ENCODE measurements at places on chromosomes 1 and 21.

DNA sequence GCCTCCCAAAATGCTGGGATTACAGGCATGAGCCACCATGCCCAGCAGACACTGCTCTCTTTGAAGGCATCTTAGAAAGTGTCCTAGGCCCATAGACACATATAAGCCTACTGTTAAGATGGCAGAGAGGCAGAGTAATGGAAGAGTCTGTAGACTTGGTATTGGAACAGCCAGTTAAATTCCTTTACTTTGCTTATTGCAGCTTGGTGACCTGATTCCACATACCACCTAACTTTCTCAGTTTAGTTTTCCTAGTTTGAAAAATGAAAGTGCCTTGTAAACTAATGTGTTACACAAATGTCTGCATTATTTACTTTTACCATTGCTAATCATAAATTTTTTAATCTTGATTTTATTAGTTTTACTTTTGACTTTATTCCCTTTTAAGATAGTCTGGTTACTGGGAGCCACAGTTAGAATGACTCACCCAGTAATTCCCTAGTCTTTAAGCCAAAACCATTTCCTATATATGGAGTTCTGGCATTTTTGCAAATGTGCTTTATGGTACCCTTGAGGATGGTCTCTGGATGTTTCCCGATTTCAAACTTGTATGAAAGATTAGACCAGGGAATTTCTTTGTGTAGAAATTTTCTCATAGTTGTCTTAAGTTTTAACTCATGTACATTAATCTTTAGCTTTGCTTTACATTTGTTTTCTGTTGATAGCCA, 6.4 kb downstream of the SMAP2 start:
- DNase-seq, result no peak

DNA sequence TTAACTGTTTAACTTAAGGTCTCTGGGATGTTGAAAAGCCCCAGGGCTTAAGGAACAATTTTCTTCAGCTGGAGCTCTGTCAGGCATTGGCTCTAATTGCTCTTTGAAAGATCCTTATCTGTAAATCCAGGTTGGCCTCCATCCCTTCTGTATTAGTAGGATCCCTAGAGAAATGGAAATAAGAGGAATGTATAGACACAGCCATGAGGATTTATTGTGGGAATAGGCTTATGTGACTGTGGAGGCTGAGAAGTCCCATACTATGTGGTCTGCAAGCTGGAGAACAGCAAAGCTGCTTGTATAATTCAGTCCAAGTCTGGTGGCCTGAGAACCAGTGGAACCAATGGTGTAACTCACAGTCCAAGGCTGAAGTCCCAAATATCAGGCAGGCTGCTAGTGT, 47.6 kb upstream of the VAV3 start:
- DNase-seq, result no peak

- DNase-seq, result no peak
These were observed 569 bp upstream of the CAPN2 start for GRCh38 chr1:223711747-223712193.

GRCh38 chr1:219373616-219373935, 199.9 kb downstream of the LYPLAL1 start:
- no peak for DNase-seq

- DNase-seq, result no peak
These were observed 54.3 kb upstream of the IKBKE start for GRCh38 chr1:206415942-206416341.

DNA sequence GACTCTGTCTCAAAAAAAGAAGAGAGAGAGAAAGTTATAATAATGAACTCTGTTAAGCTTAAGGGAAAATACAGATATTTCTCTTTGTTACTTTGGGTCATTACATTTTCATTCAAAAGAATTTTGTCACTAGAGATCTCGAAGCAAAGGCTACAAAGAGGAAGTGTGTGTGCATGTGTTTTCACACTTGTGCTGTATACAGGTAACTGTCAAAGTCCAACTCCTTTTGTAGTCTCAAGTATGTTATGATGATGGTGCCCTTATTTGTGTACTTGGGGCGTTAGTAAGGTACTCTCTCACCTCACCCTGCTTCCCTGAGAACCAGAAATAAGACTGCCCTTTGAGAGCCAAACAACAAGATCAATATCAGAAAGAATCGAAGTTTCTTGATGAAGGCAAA, 152.9 kb upstream of the ZNF644 start:
- DNase-seq, result no peak

DNA sequence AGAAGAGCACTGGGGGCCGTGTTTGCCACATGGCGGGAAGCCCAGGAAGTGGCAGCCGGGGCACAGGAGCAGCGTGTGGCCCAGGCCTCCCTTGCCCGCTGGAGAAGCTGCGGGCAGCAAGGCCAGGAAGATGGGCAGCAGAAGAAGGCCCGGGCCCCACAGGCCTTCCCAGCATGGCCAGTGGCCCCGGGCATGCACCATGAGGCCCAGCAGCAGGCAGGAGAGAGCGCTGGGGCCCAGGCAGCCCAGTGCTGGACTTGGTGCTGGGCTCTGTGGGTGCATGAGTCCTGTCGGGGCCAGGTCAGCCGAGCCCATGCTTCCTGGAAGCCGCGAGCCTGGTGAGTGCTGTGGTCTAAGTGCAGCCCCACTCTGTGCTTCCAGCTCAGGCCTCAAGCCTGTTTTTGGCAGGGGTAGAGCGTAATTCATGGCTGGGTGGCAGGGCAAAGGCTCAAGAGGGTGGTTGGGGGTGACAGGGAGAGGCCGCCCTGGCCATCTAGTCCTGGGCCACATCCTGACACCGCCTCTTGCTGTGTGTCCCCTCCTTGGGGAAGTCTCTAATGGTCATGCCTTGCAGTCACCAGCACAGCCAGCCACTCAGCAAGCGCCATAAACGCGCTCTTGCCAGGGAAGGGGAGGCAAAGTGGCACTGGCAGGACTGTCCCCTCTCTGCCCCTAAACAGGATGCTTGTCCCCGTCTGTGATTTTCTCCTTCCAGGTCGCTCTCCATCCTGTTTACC, 21.3 kb downstream of the MTHFR start:
- no peak for DNase-seq

GRCh38 chr1:45405636-45406035, 65.4 kb upstream of the MUTYH start:
- no peak for DNase-seq

- no peak for DNase-seq
These were observed 5.1 kb upstream of the ARNT start for GRCh38 chr1:150881331-150882070.

DNA sequence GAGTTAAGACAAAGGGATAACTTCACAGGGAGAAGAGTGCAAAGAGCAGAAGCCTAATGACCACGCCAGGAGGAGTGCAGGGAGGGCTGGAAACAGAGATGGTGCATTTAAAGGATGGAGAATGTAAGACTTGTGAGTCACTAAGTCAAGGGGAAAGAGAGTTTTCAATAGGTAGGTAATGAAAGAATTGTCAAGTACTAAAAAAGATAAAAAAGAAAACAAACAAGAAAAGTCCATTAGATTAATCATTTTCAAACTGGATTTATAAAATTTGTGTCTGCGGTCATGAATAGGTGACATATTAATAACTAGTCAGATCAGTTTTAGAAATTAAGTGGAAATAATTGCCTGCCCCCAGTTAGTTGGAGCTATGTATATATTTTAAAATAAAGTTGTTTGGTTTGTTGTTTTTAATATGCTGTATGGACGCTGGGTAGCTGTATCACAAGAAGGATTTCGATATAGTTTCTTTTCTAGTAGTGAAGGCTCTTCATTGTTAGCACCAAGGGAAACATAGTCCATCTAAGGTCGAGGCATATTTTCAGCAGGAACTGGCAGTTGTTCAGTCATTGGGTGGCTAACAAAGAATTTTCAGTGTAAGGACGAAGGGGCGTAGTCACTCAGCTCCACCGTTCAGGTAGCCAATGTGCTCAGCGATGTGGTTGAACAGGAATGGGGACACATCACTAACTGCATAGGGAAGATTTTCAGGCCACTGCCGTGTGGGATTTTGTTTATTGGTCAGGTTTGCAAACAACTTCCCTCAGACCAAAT, 203.0 kb downstream of the TGFB2 start:
- DNase-seq, result no peak

- no peak for DNase-seq
These were observed 646 bp downstream of the MAPKAPK2 start for GRCh38 chr1:206685334-206685768.

DNA sequence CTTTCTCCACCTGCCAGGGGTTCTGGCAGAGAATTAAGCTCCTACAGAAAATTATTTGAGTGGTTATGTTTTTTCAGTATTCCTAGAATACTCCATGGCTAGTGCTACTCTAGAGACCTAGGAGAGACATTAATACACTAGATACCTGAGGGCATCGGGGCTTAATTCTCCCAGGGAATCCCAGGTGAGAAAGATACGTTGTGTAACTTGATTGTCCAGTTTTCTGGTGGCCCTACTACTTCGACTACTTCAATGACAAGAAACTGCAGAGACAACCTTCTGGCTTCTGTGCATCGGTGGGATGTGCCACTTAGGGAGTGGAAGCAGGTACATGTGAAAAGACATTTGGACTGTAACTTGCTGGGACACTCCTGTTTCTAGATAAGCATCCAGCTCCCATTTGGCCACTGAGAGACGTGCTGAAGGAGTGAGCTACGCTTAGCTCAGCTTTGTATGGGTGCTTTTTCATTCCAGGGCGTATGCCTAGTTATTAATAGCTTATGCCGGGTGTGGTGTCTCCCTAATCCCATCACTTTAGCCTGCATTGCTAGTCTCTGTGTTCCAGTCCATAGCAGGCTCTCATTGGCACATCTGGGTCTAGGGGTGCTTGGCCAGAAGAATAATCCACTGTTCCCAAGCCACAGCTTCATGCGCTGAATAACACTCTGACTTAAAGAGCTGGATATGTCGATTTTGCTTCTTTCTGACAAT, 300.7 kb downstream of the SIPA1L2 start:
- DNase-seq, result no peak

DNA sequence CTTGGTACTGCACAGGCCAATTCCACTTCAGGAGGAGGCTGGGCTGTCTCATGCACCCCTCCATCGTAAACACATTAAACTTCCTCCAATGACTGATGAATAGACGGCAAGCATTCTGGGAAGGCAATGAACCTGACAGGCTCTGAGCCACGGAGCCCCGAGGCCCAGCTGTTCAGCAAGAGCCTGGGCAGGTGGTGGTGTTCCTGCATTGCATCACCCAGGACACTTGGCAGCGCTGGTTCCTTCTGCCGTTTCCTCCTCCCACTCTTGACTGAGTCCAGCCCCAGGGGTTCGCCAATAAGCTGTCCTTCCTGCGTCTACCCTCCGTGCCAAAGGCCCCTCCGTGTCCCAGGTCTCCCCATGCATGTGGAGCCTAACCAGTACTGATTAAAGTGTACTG, 109.8 kb downstream of the JAK1 start:
- no peak for DNase-seq

DNA sequence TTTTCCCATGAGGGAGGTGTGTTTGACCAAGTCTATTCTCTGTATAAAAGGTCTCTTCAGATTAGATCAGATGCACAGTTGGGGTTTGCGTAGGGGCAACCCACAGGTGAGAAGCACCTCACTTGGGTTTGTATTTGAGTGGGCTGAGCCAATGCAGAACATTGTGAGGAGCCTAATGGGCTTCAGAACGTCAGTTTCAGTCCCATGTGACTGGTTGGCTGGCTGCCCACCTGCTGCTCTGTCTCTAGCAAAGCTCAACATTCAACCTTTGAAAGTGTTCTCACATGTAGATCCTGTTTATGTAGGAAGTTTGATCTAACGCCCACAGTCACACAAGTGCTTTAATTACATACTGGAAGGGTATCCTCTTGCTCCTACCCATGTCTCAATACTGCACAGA, 105.5 kb downstream of the FASLG start:
- no peak for DNase-seq

DNA sequence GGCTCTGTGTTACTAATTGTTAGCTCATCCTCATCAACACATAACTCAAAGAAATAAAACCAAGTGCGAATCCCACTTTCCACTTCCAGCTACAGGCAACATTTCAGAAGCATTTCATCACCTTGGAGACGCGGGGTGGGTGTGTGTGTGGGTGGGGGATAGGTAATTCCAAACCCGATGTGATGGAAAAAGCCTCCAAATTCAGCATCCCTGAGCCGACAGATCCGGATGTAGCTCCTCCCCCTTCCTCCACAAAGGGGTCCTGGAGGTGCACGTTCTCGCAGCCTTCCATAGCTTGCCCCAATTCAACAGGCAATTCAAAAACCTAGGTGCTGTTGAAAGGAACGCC, 486 bp downstream of the HSPA13 start:
- DNase-seq, result peak; percentile 72

DNA sequence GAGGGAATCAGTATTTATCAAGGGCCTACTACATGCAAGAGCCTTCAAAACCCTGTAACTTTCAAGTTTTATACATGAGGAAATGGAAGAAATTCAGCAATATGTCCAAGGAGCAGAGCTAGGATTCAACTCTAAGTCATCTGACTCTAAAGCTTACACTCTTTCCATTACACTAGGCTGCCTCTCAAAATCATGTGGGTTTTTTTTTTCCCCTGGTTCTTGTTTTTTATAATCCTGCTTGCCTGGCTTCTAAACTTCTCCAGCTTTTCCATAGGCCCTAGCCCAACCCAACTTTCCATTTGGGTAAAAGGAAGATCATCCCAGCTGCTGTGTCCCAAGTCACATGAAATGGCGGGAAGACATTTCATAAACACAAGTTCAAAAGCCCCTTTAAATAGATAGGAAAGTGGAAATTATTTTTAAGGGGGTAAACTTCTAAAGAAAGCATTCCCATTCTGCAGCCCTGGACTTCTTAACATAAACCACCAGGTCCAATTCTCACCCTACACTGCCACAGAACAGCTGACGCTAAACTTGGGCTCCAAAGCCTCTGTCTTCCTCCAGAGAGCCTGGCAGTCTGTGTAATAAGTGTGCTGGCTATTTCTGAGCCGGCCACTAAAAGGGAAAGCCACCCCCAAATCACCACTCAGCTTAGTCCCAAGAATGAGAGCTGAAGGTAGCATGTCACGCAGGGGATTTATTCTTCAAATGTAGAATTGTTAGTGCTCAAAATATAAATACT, 46.9 kb downstream of the ITPKB start:
- no peak for DNase-seq

DNA sequence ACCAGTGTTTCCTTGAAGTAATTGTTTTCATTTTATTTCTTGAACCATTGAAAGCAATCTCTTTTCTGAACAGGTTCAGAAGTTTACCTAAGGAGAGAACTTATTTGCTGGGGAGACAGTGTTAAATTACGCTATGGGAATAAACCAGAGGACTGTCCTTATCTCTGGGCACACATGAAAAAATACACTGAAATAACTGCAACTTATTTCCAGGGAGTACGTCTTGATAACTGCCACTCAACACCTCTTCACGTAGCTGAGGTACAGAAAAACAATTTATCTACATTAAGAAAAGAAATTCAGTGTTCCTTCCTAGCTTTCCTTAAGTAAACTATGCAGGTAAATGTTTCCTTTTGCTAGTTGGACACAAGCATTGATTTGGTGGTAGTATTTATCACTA, 27.4 kb downstream of the AGL start:
- no peak for DNase-seq

GRCh38 chr1:94002046-94002787, 93.0 kb upstream of the GCLM start:
- DNase-seq, result no peak

- peak; percentile 61 for DNase-seq
These were observed 862 bp upstream of the SGIP1 start for GRCh38 chr1:66532798-66533783.
